Lung (tissue), 17 donors: ENCODE measurements at places on chromosomes 4 and X.
A peak's percentile ranks its signal among the peaks of the same experiment; 100 is the strongest.

DNA sequence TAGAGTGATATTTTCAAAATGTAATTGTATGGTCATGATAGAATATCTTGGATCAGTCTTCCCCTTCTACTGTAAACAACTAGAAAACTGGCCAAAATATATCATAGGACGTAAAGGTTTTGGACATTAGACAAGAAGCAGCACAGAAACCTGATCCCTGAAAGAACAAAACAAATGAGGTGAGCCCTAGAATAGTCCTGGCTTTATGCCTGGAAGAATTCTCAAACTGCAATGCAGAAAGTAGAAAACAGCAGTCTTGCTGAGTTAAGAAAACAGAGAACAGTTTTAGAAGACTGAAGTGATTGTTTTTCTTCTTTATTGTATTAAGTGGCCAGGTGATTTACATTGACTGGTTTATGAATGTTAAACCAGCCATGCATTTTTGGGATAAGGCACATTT lies 19.5 kb downstream of the NSUN7 start:
- H3K27ac ChIP-seq: no peak overlapping the region
- H3K27me3 ChIP-seq: no peaks in the 10 kb centered on the region
- no peaks in the 10 kb centered on the region for H3K4me1 ChIP-seq
- H3K4me3 ChIP-seq: no peak overlapping the region
- peak; percentile 66 for DNase-seq

- DNase-seq: no peak
- H3K27ac ChIP-seq: no peak overlapping the region
- H3K36me3 ChIP-seq: peaks cover 3% of the 10 kb centered on the region
- peaks cover 7% of the 10 kb centered on the region for H3K4me1 ChIP-seq
These were observed 28.4 kb downstream of the DDX60L start for GRCh38 chr4:168451744-168452390.

DNA sequence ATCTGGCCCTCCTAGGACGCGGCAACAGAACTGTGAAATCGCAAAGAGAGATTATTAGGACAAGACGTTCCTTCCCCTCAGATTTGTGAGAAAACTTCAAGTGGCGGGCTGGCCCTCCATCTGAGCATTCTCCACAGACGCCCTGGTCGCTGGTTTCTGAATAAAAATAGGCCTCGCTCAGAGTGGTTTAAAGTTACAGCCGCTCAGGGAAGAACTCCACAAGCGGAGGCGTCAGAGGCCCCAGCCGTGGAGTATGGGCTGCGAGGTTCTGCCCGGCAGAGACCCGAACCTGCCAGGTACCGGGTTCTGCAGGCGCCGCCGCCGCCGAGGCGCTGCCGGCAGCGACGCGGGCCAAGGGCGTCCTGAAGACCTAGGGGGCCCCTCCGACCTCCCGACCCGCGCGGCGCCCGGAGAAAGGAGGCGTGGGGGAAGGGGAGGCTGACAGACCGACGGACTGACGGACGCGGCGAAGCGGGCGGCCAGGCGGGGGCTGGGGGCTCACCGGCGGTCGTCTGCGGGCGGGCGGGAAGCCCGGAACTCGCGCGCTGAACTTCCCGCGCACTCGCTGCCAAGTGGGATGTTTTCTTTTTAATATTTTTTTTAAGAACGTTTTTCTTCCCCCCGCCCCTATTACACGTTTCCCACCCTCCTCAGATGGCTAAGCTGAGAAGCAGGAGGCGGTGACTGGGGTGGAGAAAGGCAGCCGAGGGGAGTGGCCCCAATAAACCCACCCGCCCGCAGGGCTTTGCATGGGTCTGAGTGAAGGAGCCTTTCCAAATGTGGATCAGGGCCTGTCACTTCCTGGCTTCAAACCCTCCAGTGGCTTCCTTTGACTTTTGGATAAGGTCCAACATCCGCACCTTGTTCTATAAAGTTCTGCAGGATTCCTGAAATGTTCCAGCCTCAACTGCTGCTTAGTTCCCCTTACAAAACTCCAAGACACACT lies at the start of gene PABPC4L:
TSS of gene PABPC4L (minus strand) at position 574 of the 946 bp plus-strand sequence. CDS start 770 bp downstream, outside the sequence.
- H3K36me3 ChIP-seq: peaks cover 8% of the 10 kb centered on the region
- DNase-seq: peak; percentile 96
- no peaks in the 10 kb centered on the region for H3K4me1 ChIP-seq
- peak within 1 kb of the TSS; percentile 49 for H3K27ac ChIP-seq
- H3K27me3 ChIP-seq: no peaks in the 10 kb centered on the region
- H3K4me3 ChIP-seq: peak within 1 kb of the TSS; percentile 59

DNA sequence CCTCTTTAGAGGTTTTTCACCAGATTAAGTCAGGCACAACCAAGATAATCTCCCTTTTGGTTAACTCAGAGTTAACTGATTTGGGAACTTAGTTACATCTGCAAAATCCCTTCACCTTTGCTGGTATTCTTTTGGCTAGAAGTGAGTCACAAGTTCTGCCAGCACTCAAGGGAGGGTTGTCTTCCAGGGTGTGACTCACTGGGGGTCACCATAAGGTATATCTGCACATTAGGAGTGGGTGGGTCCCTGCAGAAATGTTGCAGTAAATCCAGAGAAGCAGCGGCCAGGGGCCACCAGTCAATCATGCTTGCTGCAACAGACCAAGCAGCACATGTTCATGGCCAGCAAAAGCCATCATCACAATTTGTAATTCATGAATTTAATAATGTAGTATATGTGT lies 59.8 kb upstream of the MAML3 start:
- no peak for DNase-seq
- H3K4me1 ChIP-seq: no peaks in the 10 kb centered on the region
- no peaks in the 10 kb centered on the region for H3K27me3 ChIP-seq
- H3K36me3 ChIP-seq: no peaks in the 10 kb centered on the region

- H3K27ac ChIP-seq: no peak overlapping the region
- H3K4me3 ChIP-seq: no peak overlapping the region
- DNase-seq: peak; percentile 41
- H3K36me3 ChIP-seq: no peaks in the 10 kb centered on the region
These were observed 81.3 kb upstream of the TSPAN5 start for GRCh38 chr4:98739751-98740150.

GRCh38 chr4:54526560-54526959 lies 131.2 kb upstream of the KIT start:
- no peak overlapping the region for H3K27ac ChIP-seq
- H3K27me3 ChIP-seq: no peaks in the 10 kb centered on the region
- H3K4me3 ChIP-seq: no peak overlapping the region
- no peaks in the 10 kb centered on the region for H3K4me1 ChIP-seq
- no peaks in the 10 kb centered on the region for H3K36me3 ChIP-seq

DNA sequence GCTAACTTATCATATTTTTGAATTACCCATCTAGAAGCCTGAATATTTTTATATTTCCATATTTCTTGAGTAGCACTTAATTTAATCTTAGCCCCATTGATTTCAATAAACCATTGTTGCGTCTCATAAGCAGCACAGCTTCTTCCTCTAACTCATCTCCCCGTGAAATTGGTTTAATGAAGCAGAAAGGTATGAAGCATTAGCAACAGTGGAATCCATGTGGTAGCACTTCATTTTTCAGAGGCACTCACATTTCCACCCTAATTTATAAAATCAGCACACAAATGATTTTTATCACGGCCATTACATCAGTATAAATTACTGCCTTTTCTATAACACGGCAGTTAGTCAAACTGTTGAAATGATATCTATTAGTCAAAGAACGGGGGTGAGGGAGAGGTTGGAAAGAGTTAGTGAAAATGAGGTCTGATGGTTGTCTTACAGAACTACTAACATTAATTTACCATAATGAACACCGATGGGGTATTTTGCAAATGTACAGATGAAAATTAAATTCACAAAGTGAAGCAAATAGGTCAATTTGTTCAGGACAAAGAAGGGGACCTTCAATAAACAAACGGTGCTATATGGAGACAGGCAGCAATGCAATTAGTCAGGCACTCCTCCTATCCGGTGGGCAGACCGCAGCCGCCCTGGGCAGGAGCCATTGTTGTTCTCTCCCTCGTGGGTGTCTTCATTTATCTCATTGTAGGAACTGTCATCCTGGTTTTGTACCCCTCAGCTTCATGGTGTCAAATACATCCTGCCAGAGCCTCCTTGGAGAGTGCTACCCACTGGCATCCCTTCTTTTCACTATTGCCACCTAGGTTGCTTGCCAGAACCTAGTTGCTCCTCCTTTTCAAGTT lies 205.7 kb downstream of the SOX3 start:
- no peaks in the 10 kb centered on the region for H3K36me3 ChIP-seq
- no peak overlapping the region for H3K4me3 ChIP-seq
- no peak overlapping the region for H3K27ac ChIP-seq
